ENCODE measurements at places on chromosomes 7 and 10. TPM values are rescaled to one million over a fixed set of nuclear protein-coding genes. Genes with fewer than 3 reads are reported as not detected.

The SUFU gene
- total RNA-seq = 8.3 TPM

The EPHA1 gene
- total RNA-seq = 0.46 TPM

DNA sequence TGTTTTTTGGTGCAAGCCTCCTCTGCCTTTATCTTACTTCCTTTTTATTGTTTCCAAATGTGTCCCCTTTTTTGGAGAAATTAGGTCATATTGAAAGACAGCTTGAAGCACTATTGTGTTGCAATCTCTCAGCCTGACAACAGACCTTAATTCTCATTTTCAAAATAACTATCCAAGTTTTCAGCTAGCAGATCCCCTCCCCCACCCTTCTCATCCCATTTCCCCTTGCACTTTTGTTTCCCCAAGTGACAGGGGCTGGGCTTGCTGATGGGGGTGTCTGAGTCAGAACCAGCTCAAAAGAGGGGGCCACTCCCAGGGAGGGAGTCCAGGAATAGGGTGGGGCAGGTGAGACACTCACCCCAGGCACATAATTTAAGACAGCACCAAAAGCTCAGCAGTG, 75.3 kb downstream of the MKI67 start:
- DNase-seq = no peak

DNA sequence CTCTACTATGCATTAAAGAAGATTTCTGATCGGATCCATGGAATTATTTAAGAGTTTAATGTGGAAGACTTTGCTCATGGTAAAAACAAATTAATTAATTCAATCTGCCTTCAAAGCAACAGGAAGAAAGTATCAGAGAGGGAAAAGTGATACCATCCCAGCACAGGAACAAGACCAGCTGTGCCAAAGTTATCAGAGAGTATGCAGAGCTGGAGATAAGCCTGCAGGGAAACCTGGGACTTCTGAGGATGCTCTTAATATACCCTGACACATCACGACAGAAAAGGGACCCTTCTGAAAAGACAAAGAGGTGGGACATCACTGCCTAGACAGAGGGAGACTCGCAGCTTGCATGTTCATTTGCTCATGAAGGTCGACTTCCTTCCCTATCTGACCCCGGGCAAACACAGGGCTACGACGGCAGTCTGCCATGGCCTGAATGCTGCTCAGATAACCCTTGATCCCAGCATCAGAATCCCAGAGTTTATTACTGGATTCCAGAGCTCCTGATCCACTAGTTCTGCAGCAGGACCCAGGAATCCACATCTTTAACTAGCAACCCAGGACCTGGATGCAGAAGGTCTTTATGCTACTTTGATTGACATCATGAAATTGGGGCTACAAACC, 29.5 kb downstream of the FAM171A1 start:
- DNase-seq = no peak

The LLCFC1 gene
- total RNA-seq = not detected

GRCh38 chr7:103690242-103690974, 244.4 kb upstream of the SLC26A5 start:
- DNase-seq = no peak

DNA sequence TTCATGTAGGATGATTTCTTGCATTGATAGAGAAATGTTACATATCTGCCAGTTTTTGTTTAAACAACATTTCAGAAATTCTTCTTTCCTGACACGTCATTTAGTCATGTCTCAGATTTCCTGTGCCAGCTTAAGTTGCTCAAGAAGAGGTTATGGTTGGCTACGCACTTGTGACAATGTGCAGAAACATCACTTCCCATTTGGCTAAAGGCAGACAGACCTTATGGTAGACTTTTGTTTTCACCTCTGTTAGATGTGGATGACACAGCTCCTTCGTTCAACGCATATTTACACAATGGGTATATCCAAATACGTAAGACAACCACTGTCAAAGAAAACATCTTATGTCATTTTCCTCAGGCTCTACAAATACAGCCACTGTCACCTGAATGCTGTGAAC, 125.8 kb downstream of the DOCK4 start:
- DNase-seq = no peak

DNA sequence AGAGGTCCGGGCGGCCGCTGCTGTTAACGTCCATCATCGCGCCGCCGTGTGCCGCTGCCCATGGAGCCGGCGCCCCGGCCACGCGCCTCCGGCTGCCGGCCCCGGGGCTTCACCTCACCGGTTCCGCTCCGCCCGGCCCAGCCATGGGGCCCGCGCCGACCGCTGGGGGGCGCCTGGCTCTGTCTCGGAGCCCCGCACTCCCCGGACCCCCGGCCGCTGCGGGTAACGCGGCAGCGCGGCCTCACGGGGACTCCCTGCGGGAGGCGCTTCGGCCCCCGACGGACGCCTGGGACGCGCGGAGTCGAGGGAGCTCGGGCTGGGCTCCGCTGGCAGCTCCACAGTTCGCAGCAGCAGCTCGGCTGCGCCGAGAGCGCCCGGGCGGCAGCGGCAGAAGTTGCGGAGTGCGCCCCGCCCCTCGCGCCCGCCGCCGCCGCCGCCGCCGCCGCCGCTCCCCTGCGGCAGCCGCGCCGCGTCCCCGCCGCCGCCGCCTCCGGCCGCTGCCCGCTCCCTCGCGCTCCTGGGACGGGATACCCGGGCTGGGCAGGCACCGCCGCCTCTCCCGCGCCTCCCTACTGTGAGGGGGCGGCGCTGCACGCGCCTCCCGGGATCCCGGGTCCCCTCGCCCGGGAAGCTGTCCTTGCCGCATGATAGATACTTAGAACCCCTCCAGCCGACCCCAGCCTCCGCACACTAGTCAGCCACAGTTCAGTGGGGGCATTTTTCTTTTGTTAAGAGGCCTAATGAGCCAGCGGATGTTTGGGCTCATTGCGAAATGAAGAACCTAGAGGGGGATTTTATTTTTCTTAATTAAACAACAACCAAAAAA, at the start of gene HTR7:
Gene HTR7 (minus strand): TSS at position 405 of the 826 bp plus-strand sequence. CDS start 368 bp downstream, at position 37.
- peak; percentile 22 for DNase-seq

DNA sequence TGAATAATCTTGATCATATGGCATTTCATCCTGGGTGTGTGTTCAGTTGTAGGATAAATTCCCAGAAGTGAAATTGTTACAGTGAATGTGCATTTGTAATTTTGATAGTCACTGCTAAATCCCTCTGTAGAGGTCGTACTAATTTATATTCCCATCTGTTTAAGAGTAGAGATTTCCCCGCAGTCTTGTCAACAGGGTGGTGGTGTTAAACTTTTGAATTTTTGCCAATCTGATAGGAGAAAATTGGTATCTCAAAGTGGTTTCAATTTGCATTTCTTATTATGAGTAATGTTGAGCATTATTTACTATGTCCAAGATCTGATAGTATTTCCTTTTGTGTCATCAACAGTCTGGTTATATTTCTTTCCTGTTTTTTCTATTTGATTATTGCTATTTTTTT, 101.7 kb downstream of the AUTS2 start:
- no peak for DNase-seq

DNA sequence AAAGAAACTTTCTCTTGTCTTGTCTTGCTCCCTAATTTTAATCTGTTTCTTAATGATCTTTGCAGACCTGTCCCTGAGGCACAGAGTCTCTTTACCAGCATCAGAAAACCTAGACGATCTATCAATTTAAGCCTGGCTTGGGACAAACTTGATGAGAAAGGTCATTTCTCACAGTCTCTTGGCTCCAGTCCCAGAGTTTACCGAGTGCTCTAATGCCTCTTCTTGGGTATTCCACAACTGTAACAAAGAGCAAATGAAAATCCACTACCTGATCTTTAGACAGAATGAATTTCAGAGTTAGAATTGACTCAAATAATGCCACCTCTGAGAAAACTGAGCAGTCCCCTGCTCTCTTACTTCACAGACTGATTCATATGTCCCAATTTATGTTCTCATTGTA, 106.4 kb upstream of the DNAJB12 start:
- DNase-seq = peak; percentile 59

DNA sequence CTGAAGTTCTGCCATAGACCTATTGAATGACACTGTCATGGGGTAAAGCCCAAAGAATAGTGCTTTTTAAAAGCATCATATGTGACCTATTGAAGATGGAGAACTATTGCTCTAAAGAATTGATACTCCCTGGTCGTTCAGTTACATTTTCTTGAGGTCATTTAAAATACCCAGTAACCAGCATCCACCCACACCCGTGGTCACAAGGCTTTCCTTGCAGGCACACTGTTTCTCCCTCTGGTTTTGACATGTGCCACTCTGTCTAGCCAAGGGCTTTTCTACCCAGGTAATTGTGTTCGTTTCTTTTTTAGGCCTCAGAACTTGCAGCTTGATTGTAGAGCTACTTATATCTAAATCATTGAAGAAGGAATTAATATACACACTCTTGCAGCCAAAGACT, 68.3 kb upstream of the LYZL2 start:
- no peak for DNase-seq

GRCh38 chr10:21751341-21752310, 217.6 kb downstream of the MLLT10 start:
- no peak for DNase-seq

DNA sequence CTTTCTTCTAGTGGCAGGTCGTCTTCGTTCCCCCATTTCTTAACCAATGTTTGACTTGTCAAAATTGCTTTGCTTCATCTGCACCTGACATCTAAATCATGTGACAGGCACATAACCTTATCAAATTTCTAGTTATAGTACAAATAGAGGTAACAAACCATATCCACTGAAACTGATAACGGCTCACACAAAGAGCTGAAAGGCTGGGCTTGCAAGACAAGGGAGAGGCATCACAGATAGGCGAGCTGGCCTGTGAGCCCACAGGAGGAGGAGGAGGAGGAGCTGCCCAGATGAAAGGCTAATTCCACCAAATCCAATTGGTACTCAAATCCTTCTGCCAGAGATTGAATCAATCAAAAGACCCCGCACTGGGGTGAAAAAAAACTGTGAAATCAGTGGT, 80.2 kb upstream of the NEBL start:
- DNase-seq = no peak

DNA sequence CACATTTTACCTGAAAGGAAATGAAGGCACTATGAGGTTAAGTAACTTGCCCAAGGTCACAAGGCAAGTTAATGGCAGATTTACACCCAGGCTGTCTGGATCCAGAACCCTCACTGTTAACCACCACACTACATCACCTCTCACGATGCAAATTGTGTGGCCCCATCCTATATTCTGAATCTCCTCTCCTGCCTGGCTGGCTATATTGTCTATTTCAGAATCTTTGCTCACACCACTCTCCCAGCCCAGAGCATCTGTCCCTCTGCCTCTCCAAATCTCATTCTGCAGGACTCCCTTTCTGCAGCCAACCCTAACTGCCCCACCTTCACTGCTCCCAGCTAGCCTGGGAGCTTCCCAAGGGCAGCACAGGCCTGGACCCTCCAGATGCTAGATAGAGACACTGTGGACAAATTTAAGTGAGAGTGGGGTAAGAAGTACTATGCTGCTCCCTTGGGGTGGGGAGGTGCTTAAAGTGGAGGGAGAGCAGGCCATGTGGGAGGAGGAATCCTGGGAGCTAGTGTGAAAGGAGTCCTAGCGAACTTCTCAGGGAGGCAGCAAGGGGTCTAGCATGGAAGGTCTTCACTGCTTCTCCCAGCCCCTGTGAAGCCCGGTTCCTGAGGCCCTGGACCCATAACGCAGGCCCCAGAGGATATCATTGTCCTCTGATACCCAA, 786 bp downstream of the CUEDC2 start:
- no peak for DNase-seq

DNA sequence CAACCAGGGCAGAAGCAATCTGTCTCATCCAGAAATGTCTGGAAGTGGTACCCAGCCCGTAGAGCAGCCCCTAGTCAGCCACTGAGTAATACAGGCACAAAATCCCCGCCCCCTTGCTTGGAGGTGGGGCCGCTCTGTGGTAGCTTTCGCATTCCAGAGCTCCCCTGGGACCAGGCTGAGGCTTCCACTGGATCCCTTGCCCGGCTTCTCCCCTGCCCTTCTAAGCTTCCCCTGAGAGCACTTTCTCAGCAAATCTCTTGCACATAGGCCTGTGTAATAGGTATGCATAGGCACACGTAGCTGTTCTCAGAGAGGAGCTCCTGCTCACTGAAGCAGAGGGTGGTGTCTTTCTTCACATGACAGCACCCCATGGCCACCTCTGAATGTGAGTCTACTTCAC, 144.2 kb downstream of the BMS1 start:
- no peak for DNase-seq
